Stimulated activated CD8-positive, alpha-beta memory T cell treated with anti-CD3 and anti-CD28 coated beads, Interleukin-15, amount 100 ng/mL, for 1 hour (primary cell): ENCODE measurements at places on chromosomes 16 and 17.

GRCh38 chr17:46851029-46851741 is at the start of gene WNT9B:
Gene WNT9B, plus strand, starts transcription at chr17:46851583. Its CDS starts 56 bp downstream, at chr17:46851639.
- DNase-seq = no peak

DNA sequence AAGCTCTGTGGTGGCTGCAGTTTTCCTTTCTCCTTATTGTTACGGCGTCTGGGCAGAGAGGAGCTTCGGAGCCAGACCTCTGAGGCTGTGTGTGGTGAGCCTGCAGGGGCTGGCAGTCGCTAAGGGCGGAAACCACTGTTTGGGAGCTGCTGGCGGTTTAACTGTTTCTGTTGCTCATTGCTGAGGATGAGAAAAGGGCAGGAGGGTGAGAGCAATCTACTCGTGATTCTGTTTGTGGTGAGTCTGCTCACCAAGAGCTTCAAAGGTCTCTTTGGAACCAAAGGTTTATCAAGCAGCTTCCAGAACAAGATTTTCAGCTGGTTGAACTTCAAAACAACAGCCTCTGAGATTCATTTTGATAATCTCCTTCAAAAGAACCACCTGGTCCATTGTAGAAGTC is 143.9 kb downstream of the ANKFN1 start:
- no peak for DNase-seq

DNA sequence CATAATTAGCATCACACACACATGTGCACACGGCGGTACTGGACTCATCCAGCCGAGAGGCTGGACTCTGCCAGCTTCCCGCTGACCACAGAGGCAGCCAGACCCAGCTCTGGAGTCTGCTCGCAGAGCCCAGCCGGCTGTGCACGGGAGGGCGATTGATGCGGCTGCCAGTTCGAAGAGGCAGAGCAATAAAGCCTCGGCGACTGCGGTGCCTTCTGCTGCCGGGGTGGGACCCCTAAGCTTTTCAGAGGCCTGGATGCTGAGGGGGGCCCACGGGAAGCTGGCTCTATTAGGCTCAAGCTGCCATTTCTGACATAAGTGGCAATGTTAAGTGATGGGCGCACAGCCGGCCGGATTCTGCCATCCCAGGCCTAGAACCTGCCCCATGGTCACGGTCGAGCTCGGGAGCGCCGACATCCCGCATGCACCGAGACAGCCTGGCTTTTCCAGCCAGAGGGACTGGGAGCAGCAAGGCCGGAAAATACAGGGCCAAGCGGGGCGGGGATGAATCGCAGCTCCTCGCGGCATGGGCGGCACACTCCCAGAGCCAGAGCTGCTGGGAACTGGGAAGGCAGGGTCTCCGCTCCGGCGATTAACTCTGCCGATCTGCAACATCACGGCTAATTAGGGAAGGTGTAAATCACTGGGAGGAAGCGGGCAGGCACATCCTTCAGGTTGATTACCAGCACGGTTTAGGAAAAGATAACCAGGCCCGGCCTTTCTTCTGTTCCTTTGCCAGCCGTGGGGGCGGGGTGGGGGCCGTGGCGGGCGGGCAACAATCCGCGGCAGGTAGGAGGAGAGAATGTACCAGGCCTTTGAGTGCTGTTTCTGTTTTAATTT is 57.7 kb downstream of the TBC1D16 start:
- no peak for DNase-seq

DNA sequence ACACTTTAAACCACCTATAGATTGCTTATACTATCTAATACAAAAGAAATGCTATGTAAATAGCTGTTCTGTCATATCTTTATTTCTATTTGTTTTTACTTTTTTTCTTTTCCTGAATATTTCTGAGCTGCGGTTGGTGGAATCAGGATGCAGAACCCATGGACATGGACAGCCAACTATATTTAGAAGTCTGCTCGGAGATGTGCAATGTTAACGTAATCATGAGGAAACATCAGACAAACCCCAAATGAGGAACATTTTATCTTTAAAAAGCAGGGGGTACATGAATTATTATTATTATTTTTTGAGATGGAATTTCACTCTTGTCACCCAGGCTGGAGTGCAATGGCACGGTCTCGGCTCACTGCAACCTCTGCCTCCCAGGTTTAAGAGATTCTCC is 31.4 kb upstream of the GHDC start:
- no peak for DNase-seq
